ENCODE measurements at places on chromosomes 11 and 22.

- peak; percentile 28 for DNase-seq
These were observed 132.8 kb upstream of the PITPNB start for GRCh38 chr22:28051787-28052356.

GRCh38 chr22:49889071-49889470 is 29.2 kb downstream of the ALG12 start:
- DNase-seq, result no peak

DNA sequence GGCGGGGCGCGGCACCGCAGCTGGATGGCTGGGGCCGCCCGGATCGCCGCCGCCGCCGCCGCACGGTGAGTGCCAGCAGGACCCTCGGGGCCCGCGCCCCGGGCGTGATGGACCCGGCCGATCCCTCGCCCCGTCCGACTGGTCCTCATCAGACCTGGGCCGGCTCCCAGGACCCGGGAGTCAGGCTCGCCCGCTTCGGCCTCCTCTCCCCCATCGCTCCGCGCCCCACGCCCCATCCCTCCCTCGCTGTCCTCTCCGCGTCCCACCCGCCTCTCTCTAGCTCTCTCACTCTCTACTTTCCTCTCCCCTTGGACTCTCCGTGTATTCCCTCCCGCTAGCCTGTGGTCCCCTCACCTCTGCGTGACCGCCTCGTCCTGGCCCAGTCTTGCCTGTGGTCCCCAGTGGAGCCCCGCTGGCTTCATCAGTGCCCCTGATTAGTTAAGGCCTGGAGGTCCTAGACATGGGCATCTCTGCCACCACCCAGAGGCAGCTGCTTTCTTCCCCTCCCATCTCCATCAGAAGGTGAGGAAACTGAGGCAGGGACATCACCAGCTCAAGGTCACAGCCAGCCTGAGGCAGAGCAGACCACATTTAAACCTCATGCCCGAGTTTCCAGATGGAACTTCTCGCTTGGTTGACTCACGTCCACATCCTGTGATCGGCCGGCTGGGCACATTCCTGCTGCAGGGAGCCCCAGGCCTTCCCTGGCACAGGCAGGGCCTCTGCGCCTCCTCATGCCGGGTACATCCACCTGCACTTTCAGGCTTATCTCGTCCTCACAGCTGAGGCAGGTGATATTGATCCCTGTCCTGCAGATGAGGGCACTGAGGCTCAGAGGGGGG is 429 bp downstream of the SLC39A13 start:
- no peak for DNase-seq

DNA sequence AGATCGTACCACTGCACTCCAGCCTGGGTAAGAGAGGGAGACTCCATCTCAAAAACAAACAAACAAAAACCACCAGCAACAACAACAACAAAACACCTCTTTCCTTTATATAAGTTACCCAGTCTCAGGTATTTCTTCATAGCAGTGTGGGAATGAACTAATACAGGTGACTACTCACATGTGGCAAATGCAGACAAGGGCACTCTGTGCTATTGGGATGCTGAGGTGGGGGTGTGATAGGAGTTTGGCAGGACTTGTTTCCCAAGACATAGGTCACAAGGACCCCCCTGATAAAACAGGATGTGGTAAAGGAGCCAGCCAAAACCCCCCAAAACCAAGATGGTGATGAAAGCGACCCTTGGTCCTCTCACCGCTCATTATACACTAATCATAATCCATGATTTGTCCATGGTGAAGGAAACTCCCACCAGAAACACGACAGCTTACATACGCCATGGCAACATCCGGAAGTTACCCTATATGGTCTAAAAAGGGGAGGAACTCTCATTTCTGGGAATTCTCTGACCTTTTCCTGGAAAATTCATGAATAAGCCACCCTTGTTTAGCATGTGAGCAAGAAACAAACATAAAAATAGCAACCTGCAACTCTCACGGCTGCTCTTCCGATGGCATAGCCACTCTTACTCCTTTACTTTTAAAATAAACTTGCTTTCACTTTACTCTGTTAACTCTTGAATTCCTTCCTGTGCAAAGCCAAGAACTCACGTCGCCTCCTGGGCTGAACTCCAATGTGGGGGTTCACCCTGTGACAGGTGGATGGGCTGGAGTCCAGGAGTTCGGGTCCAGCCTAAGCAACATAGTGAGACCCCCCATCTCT is 18.8 kb upstream of the INCENP start:
- DNase-seq, result no peak

DNA sequence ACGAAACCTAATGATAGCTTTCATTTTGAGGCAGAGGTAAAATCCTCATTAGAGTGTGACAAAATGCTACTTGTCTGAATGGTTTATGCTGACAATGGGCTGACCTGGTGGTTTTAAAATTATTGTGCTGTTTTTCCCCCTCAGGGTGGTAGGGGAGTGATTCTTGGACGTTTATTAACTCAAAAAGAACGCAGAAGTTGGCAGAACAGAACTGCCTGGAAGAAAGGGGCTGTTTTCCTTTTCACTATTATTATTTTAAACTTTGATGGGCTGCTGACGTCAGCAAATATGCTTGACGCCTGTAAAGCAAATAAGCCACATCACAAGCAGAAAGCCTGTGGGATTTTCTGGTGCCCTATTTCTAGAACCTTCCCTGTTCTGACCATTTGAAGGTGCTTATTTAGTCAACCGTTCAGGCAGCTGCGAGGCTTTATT is 4.0 kb downstream of the RASSF10 start:
- no peak for DNase-seq

DNA sequence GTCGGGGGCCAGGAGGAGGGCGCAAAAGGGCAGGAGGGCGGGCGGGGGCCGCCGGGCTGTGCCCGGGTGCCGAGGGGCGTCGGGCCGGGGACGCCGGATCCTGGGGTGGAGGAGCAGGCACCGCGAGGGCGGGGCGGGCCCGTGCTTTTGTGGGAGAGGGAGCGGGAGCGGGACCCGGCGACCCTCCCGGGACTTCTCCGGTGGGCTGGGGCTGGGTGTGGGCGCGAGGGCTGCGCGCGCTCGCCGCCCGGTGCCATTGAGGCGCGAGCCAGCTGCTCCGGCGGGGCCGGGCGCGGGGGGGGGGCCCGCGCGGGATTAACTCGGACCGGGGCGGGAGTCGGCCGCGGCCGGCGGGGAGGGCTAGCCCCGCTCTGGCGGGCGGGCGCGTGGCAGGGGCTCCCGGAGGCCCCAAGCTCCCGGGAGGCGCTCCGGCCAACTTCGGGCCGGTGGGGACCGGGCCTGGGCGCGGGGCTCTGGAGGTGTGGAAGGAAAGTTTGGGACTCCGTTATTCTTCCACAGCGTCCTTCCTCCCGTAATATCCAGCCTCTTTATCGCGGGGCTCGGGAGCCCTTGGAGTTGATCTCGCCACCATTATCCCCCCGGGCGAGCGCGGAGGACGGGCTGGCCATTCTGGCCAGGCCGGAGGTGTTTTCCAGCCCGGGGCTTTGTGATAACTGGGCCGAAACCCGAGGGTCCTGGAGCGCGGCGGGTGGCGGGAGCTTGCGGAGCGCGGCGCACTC is 936 bp downstream of the CECR2 start:
- DNase-seq, result no peak

DNA sequence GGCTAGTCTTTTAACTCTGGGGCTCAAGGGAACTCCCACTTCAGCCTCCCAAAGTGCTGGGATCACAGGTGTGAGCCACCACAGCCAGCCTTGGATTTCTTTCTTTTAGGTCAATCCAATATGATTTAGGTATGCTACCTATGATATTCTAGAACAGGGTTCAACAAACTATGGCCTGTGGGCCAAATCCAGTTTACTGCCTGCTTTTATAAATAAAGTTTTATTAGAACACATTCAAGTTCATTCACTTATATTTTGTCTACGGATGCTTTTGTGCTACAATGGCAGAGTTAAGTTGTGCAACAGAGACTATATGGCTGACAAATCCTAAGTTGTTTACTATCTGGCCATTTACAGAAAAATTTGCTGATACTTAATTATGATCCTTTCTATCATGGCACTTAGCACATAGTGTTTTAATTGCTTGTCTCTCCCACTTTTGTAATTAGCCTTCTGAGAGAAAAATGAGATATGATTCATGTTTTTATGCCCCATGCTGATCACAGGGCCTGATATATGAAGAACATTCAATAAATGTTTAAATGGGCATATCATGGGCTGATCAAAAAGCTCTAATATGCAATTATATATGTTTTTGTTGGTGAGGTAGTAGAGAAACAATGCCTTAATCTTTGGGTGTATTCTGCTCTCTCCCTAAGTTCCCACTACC is 109.6 kb downstream of the STIM1 start:
- no peak for DNase-seq

- DNase-seq, result no peak
These were observed 557.3 kb upstream of the ANO5 start for GRCh38 chr11:21635394-21636145.

DNA sequence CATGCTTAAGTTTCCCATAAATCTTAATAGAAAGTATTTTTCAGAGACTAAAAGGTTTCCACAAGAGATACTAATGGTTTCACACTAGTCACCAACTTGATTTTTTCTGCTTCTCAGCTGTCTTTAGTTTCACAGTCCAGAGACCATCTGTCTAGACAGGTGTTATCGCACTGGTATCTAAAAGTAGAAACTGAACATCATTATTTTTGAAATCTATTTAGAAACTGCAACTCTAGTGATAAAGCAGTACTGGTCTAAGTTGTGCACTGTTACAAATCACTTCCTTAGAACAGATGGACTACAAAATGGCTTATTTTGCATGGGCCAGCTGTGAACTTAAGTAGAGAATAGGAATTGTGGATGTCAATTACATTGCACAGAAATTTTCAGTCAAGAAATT is 78.0 kb downstream of the CNTN5 start:
- DNase-seq, result no peak

- peak; percentile 3 for DNase-seq
These were observed 1031.8 kb downstream of the NTM start for GRCh38 chr11:132402071-132402684.

GRCh38 chr22:20117633-20118299 is 740 bp upstream of the TRMT2A start:
- DNase-seq, result no peak

- no peak for DNase-seq
These were observed 62.4 kb downstream of the OTOG start for GRCh38 chr11:17609291-17610084.

DNA sequence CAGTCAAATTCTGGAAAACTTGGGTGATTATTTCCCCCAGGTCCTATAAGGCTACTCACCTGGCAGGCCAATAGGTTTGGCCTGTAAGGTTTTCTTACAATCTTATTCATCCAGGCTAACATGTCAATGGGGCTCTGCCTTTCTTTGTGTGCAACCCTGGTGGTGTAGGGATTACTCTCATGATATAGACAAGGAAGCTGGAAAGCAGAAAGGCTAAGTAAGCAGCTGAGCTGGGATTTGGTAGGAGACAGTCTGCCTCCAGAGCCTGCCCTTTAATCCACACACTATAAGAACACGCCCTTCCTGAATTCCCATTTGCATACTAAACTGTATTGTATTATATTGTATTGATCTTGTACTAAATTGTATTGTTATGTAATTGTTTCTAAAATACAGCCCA is 373.3 kb upstream of the CCDC90B start:
- no peak for DNase-seq

DNA sequence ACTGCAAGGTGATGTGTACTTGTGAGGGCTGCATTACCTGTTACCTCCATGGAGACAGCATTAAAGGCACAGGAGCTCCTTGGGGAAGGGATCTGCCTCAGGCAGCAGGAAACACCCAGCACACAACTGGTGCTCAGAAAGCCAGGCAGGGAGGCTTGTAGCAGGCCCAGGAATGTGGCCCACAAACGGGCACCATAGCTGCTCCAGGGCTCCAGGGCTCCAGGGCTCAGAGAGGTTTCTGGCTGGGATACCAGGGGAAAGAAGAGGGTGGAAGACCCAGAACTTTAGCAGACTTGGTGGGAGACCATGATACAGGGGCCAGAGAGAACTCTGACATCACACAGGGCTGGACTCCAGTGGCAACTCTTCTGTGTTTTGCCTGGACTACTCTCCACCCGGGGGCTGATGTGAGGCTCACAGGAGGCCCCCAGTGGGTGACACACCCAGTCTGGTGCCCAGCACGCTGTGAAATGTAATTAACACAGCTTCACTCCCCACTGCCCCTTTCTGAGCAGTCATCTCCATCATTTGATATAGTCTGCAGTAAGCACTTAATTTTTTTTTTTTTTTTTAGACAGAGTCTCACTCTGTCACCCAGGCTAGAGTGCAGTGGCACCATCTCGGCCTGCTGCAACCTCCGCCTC is 14.7 kb upstream of the SULT4A1 start:
- no peak for DNase-seq

- no peak for DNase-seq
These were observed 15.6 kb downstream of the APOL4 start for GRCh38 chr22:36185828-36186624.

- DNase-seq, result no peak
These were observed 108.2 kb downstream of the SIK3 start for GRCh38 chr11:116990061-116990473.

DNA sequence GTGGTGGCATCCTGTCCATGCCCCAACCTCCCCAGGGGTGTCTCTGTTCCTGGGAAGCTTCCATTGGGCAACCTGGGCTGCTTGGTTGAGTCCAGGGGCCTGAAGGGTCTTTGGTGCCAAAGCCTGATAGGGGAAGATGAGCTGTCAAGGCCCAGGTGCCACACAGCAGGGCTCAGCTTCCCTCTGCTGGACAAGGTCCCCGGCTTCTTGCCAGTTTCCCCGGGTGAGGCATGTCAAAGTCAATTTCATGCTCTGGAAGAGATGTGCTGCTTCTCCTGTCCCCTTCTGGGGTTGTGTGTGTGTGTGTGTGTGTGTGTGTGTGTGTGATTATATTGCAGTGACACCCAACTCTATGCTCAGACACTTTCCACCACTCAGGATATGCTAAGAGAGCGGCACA is 26.9 kb downstream of the TP53I11 start:
- no peak for DNase-seq

DNA sequence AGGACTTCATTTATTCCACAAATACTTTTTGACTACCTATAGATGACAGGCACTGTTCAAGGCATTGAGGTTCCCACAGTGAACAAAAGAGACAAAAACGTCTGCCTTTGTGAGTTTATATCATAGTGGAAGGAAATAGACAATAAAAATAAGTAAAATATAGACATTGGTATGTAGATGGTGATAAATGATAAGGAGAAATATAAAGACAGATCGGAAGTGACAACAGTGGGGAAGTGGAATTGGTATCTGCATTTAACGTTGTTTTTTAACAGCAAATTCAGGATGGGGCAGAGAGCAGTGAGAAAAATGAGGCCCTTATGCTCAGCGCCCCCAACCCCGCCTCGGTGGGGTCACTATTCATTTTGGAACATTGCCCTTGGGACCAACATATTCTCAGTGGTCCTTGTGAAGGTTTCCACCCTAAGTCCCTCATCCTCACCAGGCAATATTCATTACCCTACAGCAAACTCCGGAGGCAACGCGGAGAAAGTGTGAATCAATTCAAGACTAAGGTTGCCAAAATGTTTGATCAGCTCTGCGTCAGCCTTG is 627 bp upstream of the PEX26 start:
- no peak for DNase-seq

All from SHP77 (cell line).